ENCODE measurements at places on chromosomes 2 and 18. TPM values are rescaled to one million over a fixed set of nuclear protein-coding genes. Genes with fewer than 3 reads are reported as not detected.
A peak's percentile ranks its signal among the peaks of the same experiment; 100 is the strongest.

DNA sequence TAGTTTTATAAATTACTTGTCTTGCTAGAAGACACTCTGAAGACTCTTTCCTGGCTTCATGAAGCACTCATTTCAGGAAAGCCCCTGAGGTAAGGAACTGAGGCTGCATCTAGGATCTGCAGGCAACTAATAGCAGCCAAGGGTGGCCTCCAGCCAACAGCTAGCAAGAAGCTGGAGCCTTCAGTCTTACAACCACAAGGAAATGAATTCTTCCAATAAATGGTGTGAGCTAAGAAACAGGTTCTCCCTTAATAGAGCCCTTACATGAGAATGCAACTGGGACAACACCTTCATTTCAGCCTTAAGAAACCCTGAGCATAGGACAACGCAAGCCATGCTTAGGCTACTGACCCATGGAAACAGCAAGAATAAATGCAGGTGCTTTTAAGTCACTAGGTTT lies 254.6 kb upstream of the RBBP8 start:
- DNase-seq = peak; percentile 82

DNA sequence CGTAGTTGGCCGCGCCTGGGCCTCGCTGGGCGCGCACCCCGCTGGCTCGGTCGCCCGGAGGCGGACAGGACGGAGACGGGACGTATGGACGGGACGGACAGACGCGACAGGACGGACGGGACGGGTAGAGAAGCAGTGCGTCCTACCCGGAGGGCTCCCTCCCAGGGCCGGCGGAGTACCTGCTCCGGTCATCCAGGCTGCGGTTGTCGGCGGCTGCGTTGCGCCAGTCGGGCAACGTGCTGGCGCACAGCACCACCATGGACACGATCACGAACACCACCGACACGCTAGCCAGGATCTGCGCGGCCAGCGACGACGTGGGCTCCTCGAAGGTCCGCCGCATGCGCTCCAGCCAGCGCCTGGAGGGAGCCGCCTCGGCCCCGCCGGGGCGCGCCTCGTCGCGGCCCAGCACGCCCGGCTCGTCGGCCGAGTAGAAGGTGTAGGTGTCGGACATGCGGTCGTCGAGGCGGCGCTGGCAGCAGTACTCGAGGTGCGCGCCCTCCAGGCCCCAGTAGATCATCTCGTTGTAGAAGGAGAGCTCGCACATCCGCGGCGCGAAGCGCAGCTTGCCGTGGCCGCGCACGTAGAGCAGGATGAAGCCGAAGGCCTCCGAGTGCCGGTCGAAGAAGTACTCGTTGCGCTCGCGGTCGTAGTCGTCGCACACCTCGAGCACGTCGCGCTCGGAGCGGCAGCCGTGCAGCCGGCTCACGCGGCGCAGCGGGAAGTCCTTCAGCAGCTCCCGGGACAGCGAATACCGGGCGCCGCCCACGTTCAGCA lies 903 bp downstream of the KCNG3 start:
- peak; percentile 5 for DNase-seq

- no peak for DNase-seq
These were observed 88.6 kb downstream of the ACVR1C start for GRCh38 chr2:157540102-157540501.

GRCh38 chr18:68660354-68661183 lies 54.3 kb downstream of the TMX3 start:
- DNase-seq = peak; percentile 50

- DNase-seq = no peak
These were observed 34.0 kb downstream of the NAPG start for GRCh38 chr18:10559553-10560451.

GRCh38 chr2:28287256-28287915 lies 105.3 kb upstream of the FOSL2 start:
- peak; percentile 28 for DNase-seq

DNA sequence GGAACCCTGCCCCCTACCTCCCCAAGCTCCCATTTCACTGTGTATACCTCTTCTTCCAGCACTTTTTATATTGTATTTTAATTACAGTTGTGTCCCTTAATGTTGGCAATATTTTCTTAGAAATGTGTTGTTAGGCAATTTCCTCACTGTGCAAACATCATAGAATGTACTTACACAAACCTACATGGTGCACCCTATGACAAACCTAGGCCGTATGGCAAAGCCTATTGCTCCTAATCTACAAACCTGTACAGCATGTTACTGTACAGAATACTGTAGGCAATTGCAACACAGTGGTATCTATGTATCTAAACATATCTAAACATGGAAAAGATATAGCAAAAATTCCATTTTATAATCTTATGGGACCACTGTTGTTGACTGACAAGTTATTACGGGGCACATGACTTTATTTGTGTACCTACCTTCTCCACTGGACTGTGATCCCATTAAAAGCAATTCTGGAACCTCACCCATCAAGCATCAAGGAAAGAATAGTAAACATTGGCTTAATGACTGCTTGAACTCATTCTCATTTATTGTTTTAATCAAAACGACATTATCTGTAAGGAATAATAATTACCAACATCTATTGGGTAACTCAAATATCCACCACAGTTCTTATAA lies 1641.5 kb upstream of the ZEB2 start:
- DNase-seq = no peak

DNA sequence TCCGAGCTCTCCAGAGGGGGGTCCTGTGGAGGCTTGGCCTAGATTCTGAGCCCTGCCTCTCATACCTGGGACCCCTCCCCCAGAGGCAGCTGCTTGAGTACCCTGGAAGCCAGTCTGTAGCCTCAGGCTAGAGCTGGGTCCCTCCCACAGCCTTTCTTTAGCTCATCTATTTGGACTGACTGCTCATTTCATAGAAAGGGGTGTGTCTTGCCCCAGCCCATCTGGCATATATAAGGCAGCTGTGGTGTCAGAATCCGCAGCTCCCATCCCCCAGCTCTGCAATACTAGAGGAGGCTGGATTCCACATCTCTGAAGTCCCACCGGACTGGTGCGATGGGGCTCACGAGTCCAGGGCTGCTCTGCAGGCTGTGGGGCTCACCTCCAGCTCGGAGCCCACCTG lies 26.1 kb downstream of the MPHOSPH10 start:
- peak; percentile 57 for DNase-seq

DNA sequence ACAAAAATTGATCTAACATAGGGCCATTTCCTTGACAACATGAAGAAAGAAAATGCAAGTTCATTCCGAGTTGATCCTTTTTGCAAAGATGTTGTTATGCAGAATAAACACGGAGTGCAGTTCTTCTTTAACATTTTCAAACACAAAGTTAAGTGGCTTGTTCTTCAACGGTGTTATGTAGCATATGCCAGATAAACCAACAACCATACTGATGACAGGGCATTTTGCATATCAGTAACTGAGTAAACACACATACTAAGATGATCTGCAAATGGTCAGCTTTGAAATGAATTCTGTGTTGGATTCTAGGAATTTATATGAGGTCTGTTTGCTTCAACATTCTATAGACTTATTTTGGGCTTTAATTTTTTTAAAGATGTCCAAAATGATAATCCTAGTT lies 266.4 kb downstream of the GPD2 start:
- DNase-seq = no peak

Gene HOXD11
- not detected for total RNA-seq

Gene PPM1B
- total RNA-seq = 34.5 TPM

Gene DSC1
- total RNA-seq = not detected

Gene UNC80
- total RNA-seq = under 0.01 TPM

Gene EPC2
- total RNA-seq = 22.8 TPM

Gene OBSL1
- 34.4 TPM for total RNA-seq
